ENCODE measurements at places on chromosomes 6 and 20.

DNA sequence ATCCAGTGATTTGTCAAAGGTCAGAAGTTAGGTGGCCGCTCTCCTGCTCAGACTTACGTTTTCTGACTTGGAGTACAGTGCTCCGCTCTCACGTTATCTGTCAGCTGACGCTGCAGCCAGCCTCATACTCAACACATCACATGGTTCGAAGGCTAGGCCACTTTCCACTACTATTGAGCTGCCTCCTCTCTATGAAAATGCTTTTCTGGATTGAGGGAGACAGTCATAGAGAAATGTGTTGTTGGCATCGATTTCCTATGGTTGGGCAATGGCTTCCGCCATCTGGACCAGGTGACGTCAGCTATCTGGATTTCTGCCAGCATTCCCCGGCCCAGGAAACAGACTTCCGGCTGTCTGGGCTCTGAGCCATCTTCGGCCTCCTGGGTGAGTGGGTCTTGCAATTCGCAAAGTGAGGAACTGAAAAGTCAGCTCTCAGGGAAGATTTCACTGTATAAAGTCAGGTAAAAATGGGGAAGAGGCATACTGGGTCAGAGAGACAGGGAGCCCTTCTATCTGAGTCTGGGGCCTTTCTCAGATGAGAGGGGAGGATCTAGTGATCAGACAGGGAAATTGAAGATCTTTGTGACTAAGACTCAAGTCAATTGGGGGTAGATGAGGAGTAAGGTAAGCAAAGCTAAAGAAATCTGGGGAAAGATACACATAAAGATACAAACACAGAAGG, 37.5 kb upstream of the IER3 start:
- DNase-seq, result no peak

DNA sequence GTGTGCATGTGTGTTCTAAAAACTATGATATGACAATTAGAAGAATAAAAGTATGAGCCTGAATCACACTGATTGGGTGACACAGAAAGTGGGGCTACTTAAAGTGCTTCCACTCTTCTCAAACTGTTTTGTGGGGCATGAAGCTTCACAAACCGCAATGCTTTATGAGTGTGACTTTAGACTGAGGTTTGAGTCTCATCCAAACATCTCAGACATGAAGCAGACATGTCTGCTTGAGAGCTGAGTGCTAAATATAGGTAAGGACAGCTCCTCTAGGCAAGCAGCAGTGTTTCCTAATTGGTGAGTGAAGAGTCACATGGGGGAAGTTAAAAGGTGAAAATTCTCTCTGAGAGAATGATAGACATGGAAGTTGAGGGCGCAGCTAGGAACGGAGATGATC, 726.9 kb upstream of the CITED2 start:
- no peak for DNase-seq

GRCh38 chr6:106907754-106908153, 66.8 kb downstream of the CD24 start:
- no peak for DNase-seq

DNA sequence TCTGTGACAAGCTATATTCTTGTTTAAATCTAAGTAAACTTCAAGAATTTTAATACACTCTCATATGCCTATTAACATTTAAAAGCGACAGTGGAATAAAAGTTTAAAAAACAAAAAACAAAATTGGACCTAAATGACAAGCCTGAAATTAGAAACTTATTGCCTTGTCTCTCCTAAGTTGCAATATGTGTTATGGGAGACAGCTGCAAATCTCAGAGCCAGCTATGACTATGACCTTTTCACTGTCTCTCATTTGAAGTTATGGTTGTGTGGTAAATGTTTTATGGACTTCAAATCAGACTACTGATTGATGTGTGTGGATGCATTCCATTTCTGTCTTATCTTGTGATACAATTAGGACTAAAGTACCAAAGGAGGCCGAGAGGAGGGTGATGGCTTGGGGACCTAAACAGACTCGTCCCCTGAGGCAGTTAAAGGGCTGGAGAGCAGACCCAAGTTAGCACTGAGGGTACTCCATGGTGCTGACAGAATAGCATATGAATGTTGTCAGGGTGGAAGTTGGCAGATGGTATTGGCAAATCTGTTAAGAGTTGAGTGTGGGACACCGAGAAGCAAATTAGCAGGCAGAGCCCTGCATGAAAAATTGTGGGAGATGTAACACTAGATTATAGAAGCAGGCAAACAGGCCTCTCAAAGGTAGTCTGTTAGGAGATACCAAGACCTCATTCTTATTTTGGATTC, 930.1 kb upstream of the MAN1A1 start:
- no peak for DNase-seq

DNA sequence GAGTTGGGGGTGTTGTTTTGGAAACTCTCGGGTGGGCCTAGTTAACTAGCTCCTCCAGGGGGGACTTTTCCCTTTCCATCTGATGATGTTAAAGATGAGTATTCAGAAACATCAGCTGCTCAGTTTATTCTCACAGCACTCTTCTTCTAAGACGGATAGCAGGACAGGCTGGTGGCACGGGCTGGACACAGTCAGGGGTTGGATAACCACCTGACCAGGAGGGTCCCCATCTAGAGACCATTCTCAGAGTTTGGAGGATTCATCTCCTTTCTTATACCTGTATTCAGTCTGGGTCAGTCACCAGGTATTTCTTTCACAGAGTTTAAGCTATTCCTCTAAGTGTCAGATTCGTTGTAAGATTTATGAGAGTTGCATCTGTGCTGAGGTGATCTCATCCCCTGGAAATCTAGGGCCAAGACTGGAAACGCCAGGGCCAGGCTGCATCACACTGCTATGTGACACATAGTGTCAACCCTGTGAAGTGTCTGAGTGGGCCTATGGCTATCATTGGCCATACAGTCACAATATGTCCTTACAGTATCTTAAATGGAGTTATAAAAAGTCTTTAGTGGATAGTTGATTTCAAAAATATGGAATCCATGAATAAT, 111.7 kb downstream of the FAM50B start:
- DNase-seq, result no peak

- no peak for DNase-seq
Observed at GRCh38 chr6:122422614-122423267, 23.3 kb downstream of the HSF2 start.

GRCh38 chr6:157688960-157689599, 134.0 kb upstream of the SNX9 start:
- no peak for DNase-seq

GRCh38 chr6:1627827-1628560, 18.3 kb downstream of the FOXC1 start:
- no peak for DNase-seq

DNA sequence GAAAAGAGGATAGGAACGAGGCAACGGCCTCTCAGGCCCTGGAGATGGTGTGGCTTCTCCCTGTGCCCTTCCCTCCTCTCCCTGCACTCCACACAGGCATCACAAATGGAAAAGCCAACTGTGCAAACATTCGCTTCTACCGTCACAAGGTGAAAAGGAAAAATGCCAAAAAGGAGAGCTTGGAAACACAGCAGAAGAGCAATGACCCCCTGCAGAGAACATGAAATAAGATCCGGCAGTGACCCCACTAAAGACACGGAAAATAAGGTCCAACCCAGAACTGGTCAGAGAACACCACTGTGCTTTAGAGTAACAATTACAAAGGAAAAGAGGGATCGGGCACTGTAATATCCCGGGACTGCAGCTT, 63.0 kb downstream of the SLC22A23 start:
- no peak for DNase-seq

All from stimulated activated CD4-positive, alpha-beta T cell treated with anti-CD3 and anti-CD28 coated beads, Interleukin-15, amount 100 ng/mL, for 1 hour (primary cell).